Epithelial cell of proximal tubule (primary cell): ENCODE measurements at places on chromosomes 7 and 10. TPM values are rescaled to one million over a fixed set of nuclear protein-coding genes. Genes with fewer than 3 reads are reported as not detected.

DNA sequence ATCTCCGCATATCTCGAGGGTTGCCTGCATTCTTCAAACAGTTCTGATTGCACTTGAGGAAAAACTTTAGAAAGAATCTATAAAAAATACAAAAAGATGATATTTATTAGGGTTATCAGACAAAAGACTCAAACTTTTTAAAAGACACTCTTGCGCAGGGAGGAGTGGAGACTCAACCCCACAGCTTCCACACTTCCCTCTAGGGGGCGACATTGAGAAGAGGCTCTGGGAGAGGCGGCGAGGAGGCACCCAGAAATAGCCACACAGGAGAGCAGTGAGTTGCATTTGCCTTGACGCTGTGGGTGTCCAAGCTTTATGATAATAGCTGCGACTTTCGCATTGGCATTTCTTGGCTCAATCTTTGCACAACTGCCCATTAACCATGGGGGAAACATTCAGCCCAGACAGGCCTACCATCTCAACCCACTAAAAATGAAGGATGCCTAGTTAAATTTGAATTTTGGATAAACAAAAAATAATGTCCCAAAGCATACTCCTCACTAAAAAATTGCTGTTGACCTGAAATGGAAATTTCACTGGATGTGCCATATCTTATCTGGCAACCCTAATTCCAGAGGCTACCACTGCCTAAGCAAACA lies 86.2 kb downstream of the EBF3 start:
- DNase-seq, result no peak

- DNase-seq, result no peak
Measured at GRCh38 chr7:85055196-85055595, 131.7 kb downstream of the SEMA3D start.

- no peak for DNase-seq
Measured at GRCh38 chr7:151080522-151081169, at the start of gene FASTK. Gene FASTK (minus strand): TSS chr7:151080809. CDS start chr7:151080766, 43 bp downstream.

DNA sequence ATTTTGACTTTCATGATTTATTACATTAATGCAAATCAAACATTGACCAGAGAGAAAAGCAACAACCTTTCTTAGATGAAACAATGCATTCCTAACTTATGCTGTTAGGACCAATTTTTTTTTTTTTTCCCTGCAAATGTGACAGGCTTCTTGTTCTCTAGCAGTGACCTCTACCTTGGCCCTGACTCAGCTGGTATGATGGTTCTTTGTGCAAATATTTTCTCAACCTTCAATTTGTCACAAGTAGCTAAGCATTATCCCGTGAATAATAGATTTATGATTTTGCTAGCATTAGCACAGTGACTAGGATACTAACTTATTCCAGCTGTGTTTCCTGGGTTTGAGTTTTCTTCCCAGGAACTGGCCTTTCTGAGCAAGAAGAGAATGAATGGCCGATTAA lies 64.9 kb downstream of the PPP1R9A start:
- DNase-seq, result peak; percentile 30

DNA sequence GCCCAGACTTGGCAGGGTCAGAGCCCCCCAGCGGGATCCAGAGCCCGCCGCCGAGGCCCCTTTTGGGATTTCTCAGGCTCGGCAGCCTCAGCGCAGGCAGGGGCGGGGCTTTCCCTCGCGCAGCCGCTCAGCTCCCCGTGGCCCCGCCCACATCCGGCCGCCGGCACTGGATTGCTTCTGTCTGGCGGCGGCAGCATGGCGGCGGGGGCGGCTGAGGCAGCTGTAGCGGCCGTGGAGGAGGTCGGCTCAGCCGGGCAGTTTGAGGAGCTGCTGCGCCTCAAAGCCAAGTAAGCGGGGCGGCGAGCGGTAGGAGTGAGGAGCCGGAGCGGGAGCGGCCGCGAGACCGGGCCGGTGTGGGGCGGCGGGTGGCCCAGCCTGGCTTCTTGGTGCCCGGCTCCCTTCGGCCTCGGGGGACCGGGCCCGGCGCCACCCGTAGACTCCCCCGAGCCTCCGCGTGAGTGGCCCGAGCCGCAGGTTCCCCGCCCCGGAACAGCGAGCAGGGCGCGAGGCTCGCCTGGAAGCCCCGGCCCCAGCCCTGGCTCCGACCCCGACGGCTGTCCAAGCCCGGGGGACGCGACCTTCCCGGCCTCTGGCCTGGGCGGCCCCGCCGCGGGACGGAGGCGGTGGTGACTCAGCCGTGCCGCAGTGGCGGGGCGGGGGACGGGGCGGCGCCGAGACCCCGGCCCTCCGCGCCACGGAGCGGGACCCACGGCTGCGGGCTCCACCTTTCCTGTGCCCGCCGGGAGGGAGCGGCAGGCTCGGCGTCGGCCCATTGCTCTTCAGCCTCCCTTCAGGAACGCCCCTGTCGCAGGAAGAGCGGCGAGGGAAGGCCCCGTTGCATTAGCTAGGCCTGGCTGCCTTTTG lies at the start of gene GLRX3:
TSS of gene GLRX3 (plus strand) at position 166 of the 864 bp plus-strand sequence. CDS start at position 196, 30 bp downstream.
- DNase-seq, result no peak

GRCh38 chr7:11786186-11786585 lies 45.8 kb downstream of the THSD7A start:
- DNase-seq, result peak; percentile 54

DNA sequence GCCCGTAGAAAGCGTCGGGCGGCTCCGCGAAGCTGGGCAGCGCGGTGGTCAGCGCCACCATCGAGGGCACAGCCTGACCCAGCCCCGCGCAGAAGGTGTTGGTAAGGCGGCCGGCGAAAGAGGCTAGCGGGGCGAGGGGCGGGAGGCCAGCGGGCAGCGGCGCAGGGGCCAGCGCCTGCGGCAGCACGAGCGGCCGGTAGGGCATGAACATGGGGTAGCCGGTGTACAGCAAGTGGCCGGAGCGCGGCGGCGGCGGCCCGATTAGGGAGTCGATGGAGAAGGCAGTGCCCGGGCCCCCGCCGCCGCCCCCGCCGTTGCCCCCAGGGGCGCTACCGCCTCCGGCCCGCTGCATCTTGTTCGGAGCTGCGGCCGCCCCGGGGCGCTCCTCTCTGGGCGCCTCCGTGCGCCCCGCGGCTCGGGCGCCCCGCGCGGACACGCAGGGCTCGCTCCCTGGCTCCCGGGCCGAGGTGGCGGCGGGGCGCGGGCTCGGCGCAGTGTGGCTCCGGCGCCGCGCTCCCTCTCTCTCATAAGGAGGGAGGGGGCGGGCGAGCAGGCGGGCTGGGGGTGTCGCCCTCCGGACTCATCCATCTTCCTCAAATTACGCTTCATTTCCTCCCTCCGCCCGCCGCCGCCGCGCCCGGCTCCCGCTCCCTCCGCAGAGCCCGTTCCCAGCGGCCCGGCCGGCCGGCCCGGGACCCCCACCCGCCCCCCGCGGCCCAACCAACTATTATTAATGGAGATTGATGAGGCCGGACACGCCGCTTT lies at the start of gene GBX1:
TSS of gene GBX1 (minus strand) at position 498 of the 765 bp plus-strand sequence. CDS start at position 352, 146 bp downstream.
- DNase-seq, result no peak

DNA sequence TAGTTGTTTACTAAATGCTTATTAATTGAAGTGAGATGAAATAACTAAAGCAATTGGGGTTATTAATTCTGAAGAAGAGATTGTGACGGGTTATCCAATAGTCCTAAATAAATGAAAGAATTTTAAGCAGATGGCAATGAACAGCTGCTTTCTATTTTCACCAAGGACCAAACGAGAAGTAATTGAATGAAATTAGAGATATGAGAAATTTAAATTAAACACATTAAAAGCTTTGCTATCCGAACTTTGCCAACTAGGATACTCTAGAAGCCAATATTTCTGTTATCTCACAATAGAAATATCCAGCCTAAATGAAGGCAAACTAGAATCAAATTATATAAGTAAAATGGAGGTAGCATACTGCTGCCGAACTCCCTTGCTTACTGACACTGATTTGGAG lies 103.2 kb downstream of the GPR37 start:
- DNase-seq, result no peak

DNA sequence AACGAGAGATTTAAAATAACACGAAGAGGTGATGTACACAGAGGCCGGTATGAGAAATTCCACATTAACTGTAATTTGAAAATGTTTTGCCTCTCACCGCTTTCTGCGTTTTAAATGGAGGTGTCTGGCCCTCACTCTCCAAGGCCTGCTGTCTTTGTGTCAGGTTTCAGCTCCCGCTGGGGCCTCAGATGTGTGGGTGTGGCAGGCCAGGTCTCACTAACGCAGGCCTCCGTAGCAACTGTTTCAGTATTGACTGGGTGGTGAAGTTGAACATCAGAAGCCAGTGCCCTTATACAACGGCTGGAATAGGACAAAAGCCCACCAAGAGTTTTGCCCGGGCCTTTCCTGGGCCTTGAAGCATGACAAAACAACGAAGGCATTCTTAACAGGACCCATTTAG lies 303.1 kb downstream of the ADARB2 start:
- no peak for DNase-seq

DNA sequence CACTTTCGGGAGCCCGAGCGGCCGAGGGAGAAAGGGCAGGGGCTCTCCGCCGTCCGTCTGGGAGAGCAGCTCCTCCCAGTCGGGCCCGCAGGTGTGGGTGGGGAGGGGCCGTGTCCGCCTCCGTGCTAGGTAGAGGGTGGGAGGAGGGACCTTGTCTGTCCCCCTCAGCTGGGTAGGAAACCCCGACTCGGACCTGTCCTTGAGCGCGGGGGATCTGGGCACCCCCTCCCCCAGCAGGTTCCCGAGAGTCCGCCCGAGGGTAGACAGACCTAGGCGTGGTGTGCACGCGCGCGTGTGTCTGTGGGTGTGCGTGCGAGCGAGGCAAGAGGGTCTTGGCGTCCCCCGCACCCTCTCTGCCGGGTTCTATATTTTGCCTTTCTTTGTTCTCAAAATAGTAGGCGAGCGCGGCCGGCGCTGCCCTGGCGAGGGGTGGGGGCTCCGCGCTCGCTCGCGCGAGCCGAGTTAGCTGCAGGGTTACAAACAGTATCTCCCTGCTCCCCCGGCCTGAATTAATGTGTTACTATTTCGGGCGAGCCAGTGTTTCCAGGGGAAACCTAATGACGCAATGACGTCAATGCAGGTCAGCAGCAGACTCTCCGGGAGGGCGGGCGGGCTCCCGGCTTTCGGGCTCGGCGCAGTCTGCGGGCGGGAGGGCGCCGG lies 73.9 kb upstream of the LEP start:
- peak; percentile 27 for DNase-seq

DNA sequence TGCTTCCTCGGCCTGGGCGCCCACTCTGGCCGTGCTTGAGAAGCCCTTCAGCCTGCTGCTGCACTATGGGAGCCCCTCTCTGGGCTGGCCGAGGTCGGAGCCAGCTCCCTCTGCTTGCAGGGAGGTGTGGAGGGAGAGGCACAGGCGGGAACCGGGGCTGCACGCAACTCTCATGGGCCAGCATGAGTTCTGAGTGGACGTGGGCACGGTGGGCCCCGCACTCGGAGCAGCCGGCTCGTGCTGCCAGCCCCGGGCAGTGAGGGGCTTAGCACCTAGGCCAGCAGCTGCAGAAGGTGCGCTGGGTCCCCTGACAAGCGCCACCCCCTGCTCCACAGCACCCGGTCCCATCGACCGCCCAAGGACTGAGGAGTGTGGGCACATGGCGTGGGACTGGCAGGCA lies 9.0 kb upstream of the PDK4 start:
- DNase-seq, result no peak

DNA sequence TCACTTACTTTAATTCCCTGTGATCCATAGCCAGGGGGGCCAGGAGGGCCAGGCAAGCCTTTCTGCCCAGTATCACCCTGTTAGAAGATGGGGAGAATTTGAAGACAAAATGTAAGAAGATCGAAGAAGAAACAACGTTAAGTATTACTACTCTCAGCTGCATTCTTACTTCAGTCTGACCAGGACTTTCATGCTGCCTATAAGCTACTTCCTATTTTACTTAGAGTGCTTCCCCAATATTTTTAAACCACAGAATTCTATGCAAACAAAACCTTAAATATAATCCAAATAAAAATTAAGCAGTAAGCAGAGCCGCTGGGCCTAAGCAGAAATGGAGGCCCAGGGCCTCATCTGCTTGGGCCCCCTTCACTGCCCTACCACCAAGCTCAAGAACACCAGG lies 117.8 kb downstream of the COL28A1 start:
- no peak for DNase-seq

GRCh38 chr10:8116926-8117493 lies 62.5 kb downstream of the GATA3 start:
- no peak for DNase-seq

GRCh38 chr10:119113751-119114732 lies 10.1 kb downstream of the DENND10 start:
- DNase-seq, result no peak

DNA sequence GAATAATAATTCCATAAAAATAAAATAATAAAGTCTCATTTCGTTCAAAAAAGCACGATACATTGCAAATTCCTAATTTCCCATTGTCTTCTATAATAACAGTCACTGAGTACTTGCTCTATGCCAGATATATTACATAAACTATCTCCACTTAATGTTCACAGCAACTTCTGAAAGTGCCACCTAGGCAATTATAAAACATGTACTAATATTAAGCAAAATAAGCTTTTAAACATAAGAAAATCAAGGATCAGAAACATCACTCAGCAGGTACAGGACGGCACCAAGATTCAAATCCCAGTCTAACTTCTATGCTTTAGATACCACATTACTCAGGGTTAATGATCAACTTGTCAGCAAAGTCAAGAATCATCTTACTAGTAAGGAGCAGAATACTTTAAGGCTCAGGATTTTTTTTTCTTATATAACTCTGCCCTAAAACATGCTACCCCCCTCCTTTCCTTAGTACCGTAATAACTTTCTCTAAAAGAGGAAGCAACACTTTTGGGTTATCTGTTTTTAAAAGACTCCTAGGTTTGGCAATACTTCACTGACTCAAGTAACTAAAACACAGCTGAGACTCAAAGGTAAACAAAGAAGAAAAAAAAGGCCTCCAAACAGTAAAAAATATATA lies 51.3 kb downstream of the USP6NL start:
- DNase-seq, result no peak

GRCh38 chr10:116143673-116144222 lies 129.3 kb downstream of the GFRA1 start:
- no peak for DNase-seq

- no peak for DNase-seq
Measured at GRCh38 chr7:107394831-107395230, 75.0 kb upstream of the GPR22 start.

DNA sequence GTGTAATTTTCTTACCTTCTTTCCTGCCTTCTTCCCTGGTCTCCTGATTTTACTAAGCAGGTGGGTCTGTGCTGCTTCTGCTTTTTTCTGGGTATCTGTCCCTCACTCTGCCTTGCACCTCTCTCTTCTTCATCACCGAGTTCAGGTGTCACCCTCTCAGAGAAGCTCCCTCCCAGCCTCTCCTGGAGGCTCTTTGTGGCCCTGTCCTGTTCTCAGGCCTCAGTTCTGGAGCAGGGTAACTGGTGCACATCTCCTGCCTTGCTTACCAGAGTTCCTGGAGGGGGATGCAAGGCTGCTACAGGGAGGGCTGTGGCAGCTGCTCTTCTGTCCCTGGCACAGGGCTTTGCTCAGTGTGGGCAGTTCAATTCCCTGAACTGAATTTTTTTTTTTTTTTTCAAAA lies 66.1 kb downstream of the RBM33 start:
- no peak for DNase-seq

The TRIM4 gene
- total RNA-seq, result 8.4 and 18.7 TPM in 2 replicates

The ACTL6B gene
- not detected in 2 replicates for total RNA-seq

The TMEM130 gene
- total RNA-seq, result 0.65 and 2.4 TPM in 2 replicates

The UNC5B gene
- total RNA-seq, result 0.63 and 0.65 TPM in 2 replicates

The GOLGA7B gene
- 0.12 and 0.43 TPM in 2 replicates for total RNA-seq

The TSPAN12 gene
- 6.7 and 11.7 TPM in 2 replicates for total RNA-seq
